ENCODE measurements at places on chromosomes 6 and 20.

DNA sequence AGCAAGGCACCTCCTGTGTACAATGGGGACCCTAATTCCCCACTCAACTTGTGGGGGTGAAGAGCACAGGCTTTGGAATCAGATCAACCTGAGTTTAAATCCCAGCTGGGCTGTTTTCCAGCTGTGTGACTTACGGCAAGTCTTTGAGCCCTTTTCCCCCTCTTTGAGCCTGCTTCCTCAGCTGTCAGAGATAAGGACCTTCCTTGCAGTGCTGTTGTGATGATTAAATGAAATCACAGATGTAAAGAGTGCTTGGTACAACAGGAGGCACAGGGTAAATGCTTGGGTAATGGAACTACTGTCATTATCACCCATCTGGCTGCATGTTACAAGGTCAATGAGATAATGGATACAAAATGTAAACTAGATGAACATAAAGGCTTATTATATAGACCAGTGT, 3.2 kb downstream of the SNX21 start:
- DNase-seq = no peak

DNA sequence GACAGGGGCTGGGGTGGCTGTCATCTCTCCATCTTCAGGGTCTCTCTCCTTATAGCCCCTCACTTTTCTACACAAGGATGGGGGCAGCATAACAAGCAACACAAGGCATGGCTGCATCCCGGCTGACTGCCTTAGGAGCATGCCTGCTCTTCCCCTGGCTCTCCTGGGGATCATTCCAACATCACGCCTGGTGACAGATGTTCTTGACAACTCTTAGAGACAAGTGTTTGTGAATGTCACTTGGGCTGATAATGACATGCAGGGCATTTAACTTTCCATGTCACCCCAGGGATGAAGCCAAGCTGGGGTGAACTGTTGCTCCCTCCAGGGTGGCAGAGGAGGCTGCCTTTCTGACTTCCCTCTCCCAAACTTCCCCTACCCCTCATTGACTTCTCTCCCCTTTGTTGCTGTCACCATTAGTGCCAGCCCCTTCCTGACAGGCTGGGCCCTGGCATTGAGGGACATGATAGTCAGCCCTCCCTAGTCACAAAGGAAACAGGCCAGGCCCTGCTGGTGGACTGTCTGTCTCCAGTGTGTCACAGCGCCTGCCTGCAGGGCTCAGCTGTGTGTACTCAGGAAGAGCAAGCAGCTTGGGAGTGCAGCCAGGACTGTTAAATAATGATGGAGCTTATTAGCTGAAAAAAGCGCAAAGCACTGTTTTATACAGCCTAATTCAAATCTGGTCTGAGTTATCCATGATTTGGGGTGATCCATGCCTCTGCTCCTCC, 161.8 kb downstream of the LRFN2 start:
- DNase-seq = no peak

GRCh38 chr6:71556141-71556540, 267.5 kb downstream of the OGFRL1 start:
- DNase-seq = no peak

GRCh38 chr6:56988145-56988544, 33.2 kb downstream of the BEND6 start:
- no peak for DNase-seq

DNA sequence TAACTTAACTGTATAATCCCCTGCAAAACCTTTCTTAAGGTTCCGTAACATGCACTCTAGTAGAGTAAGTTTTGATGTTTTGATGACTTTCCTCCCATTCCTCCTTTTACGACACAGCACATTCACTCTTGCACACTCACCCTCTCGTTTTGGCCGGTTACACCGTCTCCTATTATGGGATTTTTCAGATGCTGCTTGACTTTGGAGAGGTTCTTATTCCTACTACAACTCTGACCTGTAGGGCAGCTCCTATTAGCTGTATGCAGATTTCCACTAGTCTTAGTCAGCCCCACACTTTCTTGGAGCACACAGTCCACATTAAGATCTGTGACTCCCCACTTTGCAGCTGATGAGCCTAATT, 223.7 kb upstream of the SYNCRIP start:
- DNase-seq = no peak

GRCh38 chr20:47922269-47922668, 137.0 kb upstream of the SULF2 start:
- DNase-seq = no peak

DNA sequence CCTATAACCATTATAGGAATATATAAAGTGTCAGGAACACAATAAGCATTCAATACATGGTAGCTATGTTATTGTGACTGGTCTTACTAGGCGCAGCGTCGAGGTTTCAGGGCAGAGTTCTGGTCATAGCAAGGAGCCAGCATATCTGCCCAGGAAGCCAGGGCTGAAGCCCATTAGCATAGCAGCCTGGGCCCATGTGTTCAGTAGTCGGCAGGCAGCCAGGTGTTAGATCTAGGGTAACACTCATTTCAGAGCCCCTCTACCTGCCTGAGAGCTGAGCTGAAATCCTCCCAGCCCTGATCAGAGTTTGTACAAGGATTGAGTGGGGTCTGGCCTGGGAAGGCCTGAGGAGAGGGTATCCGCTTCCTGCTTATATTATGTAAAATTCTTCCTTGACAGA, 32.1 kb downstream of the C20orf173 start:
- no peak for DNase-seq

- DNase-seq = no peak
These were observed 21.9 kb downstream of the ATRN start for GRCh38 chr20:3492669-3493068.

DNA sequence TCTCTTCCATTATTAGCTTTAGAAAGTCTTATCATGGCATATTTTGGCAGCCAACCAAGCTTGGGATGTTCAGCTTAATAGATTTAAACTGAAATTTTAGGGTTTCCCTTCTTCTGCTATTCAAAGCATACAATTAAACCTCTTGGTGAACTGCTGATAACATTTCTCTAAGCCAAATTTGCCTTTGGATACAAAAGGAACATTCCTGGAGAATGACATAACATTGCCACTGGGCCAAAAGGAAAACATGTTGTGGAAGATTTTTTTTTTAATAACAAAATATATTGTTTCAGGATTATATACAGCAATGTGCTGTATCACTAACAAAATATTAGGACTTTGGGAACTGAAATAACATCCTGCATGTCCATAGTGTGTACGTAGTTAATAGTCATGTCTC, 215.1 kb upstream of the TBX18 start:
- no peak for DNase-seq

DNA sequence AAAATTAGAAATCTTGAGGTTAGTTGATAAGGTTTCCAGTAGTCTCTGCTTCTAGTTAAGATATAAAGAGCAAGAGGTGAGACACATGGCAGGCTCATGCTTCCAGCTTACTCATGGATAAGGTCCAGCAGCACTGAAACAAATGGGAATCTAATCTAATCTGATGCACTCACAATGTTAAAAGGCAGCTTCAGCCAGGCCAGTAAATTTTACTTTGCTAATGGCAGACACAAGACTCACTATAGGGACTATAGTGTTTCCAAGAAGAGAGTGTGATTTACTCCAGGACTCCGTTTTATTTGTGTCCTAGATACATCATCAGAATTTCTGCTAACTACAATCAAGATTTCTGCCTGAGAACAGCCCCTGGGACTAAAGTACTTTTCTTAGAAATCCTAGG, 324.8 kb downstream of the SMOC2 start:
- no peak for DNase-seq

- no peak for DNase-seq
These were observed 1.7 kb downstream of the DIDO1 start for GRCh38 chr20:62924442-62925075.

- DNase-seq = no peak
These were observed 105.0 kb downstream of the TIAM2 start for GRCh38 chr6:155100087-155100486.

GRCh38 chr6:15417811-15418210, 171.9 kb downstream of the JARID2 start:
- DNase-seq = no peak

DNA sequence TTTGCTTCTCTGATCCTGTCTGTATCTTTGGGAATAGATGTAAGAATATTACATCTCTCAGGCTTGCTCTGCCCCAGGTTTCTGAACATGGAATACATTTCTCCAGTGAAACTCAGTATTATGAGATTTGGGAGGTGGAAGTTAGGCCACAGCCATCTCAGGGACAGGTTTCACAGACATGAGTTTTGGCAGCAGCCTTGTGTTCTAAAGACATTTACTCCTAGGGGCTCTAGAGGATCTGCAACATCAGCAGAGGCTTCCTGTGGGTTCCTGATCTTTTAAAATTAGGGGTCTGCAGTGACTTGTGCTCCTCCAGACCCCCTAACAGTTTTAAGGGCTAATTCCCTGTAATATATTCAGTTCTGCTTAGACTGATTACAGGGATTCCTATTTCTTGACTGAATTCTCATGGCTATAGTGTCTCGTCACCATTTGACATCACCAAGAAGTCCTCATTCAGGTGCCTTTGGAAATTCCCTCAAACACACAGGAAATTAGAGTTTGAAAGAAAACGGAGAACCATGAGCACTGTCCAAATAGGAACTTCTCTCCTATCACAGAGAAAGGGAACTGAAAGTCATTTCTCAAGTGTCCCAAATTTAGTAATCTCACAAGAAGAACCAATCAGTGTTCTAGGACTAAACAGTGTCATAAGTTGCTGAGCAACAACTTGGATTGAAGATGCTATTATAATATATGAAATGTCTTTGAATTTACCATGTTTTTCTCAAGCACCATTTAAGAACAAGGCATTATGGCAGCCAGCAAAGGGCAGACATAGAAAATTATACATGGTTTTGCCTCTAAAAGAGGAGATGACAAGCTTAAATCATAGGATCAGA, 2.5 kb upstream of the HLA-DRA start:
- no peak for DNase-seq

DNA sequence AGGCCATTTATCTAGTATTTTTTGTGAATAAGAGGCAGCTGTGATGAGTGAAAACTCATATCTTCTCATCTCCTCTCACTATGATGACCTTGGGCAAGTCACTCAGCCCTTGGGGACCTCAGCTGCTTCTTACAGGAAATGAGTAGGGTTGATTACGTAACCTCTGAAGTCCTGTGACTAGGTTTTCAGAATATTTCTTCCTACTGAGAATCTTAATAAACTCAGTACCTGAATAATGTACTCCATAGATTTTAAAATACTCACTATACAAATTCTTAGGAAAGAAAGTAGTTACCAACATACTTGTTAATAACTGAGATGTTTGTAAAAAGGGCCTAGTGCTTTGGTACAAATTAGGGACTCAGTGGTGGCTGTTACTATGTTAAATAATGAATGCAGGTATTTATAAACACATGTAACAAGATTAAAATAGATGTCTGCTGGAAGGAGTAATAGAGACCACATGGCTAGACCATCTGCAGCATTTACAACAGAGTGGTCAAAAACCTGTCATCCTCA, 60.9 kb downstream of the RPRD1B start:
- DNase-seq = no peak

- DNase-seq = no peak
These were observed 30.7 kb upstream of the TMEM14A start for GRCh38 chr6:52640170-52640569.

DNA sequence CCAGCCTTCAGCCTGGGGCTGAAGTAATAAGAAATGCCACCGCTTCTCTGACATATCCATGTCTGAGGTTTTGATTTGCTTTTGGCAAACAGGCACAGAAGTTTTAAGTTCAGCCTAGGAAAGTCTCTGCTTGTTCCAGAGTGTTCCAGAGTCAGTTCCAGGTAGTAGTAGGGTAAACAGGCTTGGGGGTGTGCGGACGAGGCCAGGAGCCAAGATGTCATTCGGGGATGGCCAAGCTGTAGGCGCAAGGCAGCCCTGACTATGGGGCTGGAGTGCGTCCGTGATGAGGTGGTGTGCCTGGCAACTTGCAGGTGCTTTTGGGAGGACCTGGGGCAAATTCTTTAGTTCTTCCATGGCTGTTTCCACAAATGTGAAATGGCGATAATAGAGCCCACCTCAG, 60.3 kb downstream of the IRF4 start:
- no peak for DNase-seq
